ENCODE measurements at places on chromosomes 2 and 18.

DNA sequence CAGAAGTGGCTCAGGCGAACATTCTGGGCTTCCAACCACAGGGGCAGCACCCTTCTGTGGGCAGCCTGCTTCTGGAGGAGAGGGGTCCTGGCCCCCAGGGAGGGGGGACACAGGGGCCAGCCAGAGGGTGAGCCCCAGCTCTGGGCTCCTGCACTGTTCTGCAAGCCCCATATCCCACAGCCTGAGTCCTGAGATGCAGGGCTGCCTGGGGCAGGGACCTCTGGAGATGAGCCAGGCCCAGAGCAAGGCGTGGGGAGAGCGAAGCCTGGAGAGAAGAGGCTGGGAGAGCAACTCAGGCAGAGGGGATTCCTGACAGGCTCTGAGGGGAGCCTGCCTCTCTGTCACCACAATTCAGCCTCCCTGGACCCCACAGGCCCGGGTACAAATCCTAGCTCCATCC is 13.5 kb upstream of the PRSS56 start:
- DNase-seq, result no peak

GRCh38 chr2:151192681-151193080 is 69.0 kb downstream of the RBM43 start:
- no peak for DNase-seq

GRCh38 chr2:112805542-112805941 is 21.2 kb upstream of the IL1A start:
- no peak for DNase-seq

DNA sequence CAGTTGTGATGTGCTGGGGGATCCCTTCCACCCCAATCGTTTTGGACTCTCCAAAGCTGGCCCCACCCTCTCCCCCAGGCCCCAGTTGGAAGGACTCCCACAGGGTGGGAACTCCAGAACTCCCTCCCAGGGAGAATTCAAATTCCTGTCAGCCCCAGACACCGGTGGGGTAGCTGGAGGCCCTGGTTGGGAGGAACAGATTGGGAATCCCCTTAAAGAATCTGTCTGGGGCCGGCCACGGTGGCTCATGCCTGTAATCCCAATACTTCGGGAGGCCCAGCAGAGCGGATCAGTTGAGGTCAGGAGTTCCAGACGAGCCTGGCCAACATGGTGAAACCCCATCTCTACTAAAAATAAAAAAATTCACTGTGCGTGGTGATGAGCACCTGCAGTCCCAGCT is 155.5 kb downstream of the ANKRD36C start:
- DNase-seq, result no peak

- DNase-seq, result no peak
Measured at GRCh38 chr18:59554796-59555335, 142.4 kb downstream of the CCBE1 start.

DNA sequence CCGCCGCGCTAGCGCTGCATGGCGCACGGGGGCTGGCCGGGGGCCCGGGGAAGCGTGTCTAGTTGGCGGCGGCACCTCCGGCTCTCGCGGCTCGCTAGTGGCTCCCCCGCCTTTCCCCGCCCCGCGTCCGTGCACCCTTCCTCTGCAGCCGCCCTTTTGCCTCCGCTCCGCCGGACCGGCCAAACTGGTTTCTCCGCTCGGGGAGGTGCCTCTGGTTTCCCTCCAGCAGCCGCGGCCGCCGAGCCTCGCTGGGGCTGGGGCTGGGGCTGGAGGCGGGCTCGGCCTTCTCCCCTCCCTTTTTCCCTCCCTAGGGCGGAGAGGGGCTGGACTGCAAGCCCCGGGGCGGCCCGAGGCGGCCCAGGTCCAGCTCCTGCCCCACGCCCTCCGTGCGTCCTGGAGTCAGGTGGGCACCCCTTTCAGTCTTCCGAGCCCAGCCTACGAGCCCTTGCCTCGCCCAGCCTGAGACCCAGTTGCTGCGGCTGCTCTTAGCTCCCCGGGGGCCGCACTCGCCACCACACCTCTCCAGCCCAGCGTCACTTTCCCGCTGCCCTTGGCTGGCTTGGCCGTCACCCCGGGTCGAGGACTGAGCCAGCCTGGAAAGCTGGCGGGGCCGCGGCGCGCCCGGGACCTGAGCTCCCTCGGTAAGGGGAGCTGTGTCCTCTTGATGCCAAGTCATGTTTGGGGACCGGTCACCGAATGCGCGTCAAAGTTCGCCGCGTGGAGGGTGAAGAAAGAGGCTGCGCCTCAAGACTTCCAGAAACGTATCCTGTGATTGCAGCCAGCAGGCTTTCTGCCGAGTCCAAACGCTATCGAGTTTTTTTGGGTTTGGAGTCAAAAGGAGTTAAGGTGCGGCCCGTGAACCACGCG is at the start of gene ATP8B1:
Gene ATP8B1, minus strand, starts transcription at position 213 of the 867 bp plus-strand sequence. CDS start 71,508 bp downstream, outside the sequence.
- DNase-seq, result no peak

DNA sequence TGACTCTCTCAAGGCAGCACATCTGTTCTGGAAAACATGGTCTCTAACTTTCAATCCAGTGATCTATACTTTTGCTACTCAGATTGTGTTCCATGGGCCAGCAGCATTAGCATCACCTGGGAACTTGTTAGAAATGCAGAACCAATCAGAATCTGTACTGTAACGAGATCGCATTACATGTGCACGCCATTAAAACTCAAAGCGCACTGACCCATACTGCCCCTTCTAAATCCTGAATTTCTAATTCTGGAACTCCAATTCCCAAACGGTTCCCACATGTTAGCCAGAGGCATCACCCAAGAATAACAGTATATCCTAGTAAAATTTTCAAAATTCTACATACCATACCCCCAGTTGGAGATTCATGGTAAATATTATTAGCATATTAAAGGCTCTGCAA is 10.5 kb upstream of the DCTN1 start:
- no peak for DNase-seq

- no peak for DNase-seq
Measured at GRCh38 chr2:187875261-187876141, 321.3 kb upstream of the TFPI start.

DNA sequence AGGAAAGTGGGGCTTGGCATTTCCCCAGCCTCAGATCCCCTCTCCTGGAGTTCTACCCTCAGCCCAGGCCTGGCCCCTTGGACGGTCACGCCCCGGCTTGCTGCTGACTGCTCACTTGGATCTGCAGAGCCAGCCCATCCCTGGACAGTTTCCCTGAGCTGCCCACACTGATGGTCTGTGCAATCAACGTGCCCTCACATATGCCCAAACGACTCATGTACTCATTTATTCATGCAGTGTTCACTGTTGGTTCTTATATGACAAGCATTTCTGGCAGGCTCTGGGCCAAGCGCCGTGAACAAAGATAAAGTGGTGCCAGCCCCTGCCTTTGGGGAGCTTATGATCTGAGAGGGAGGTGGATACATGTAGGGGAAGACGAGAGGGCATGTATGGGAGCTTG is 20.3 kb upstream of the GLI2 start:
- no peak for DNase-seq

- DNase-seq, result no peak
Measured at GRCh38 chr18:44837482-44838180, 156.9 kb downstream of the SETBP1 start.

GRCh38 chr2:177291701-177292100 is 27.2 kb upstream of the NFE2L2 start:
- DNase-seq, result no peak

DNA sequence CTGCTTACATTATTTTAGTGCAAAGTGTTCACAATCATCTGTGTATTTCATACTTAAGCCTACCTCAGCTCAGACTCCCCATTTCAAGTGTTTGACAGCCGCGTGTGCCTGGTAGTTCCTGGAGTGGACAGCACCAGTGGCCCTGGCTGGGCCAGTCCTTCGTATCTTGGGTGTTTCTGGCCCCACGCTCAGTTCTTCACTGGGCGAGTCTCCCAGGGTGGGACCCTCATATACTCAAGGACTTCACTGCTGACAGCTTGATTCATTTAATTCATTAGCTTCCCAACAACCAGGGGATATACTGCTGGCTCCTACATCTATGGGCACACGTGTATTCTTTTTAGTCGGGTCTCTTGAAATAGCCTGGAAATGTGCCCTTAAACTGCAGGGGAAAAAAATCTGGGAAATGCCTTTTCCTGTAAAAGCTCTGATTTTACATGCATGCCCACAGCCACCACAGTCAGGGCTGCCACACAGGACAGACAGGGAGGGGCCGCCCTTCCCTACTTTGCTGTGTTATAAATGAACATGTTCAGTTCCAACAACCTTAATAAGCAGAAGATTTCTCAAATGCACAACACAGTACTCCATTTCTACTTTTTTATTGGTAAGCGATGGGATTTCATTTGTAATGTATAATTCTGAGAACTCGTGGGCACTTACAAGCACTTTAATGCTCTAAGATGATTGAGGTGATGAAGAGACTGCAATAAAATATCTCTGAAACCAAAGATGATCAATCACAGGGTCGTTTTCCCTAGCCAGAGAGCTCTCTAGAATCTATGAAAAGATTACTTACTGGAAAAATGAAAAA is 205.5 kb upstream of the REV1 start:
- DNase-seq, result no peak

GRCh38 chr2:95265182-95265581 is 9.1 kb upstream of the PROM2 start:
- no peak for DNase-seq

DNA sequence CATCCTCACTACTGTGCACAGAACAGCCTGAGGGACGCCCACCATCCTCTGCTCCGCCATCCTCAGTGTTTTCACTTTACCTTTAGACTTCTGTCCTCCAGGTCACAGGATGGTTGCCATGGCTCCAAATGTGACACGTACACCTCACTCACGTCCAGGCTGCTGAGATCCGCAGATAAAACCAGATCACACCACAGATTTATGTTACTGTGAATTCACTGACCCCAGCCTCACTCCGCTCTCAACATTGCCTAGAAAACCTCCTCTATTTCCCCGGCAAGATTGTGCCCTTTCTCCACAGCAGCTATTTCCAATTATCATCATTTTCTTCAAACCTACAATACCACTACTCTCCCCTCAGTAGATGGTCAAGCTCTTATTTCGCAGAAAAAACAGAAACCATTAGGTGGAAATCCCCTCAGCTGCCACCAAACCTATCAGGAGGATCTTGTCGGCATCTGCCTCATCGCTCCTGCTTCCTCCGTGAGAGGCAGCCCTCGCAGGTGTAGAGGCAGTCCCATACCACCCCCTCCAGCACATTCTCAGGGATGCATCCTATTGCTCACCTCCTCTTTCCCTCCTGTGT is 49.8 kb upstream of the SLC1A4 start:
- no peak for DNase-seq

GRCh38 chr2:186569897-186570296 is 20.0 kb upstream of the ITGAV start:
- no peak for DNase-seq

DNA sequence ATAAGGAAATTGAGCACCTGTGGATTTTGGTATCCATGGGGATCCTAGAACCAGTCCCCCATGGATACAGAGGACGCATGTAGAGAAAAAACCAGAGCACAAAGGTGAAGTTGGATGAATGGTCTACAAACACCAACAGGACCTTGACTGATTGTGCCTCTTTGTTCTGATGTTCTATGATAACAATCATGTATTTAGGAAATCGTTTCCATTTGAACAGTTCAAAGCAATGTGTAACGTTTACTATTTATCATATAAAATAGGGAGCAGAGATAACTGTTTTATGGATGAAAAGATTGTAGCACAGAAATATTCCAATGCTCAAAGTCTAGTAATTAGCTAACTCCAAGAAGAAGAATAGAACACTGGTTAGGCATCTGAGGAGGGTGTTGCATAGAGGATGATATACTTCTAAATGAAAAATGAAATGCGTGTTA is 116.3 kb upstream of the FN1 start:
- DNase-seq, result no peak

DNA sequence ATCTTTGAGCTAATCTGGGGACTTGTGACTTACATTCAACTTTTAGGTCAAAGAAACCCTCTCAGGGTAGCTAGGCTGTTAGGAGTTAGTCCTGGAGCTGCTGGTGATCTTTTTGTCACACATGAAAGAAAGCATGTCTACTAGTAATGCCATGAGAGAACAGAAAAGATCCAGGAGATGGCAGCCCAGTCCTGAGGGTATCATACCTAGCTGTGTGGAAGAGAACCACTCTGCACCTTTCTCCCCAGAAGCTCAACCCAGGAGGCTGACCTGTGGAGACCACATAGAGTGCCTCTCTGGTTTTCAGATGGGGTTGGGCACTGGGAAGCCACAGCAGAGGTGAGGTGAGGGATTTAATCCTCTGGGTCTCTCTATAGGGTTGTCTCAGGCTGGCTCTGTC is 460.2 kb upstream of the UBE2E3 start:
- DNase-seq, result no peak

DNA sequence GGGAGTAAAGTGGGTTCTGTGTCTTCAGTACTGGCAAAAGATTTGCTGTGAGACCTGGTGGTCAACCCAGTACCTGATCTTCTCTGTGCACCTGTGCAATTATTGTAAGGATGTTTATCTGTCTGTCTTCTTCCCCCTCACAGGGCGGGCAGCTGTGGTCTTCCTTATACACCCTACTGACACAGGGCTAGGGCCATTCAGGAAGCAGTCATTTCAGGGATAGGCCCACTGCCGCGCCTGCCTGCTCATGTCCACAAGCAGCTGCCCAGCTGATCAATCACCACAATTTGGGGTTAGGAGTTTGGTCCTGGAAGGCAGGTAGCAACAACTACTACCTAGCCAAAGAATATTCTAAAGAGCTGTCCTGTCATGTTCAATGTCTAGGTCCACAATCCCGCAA is 1.2 kb upstream of the CNNM4 start:
- no peak for DNase-seq

DNA sequence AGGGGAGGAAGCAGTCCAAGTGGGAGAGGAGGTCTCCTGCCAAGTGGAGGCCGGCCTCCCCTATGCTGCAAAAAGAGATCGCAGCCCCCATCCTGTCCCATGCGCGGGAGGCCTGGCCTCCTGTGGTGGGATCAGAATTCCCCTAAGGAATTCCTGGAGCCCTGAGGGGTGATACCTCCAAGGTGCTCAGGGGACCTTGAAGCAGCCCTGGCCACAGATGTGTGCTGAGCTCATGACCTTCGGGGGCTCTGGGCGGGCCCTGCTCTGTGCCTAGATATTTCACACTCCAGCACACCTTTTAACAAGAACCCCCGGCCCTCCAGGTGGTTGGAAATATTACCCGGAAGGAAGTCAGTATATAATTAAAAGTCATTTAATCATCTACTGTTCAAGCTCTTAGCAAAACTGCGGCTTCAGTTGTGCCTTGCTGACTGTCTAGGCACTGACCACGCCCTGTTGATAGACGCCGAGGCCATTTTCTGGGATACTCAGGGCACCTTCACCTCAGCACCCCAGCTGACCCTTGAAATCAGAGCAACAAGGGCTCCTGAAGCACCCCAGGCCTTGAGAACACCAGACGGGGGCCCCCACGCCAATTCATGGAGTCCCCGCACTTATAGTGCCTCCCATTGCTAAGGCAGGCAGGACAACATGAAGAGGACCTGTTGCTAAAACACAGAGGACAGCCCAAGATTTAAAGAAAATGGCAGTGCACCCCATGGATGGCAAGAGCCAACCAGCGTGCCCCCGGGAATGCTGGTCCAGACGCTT is 119.1 kb downstream of the NDUFA10 start:
- DNase-seq, result no peak

- DNase-seq, result no peak
Measured at GRCh38 chr2:197994751-197995150, 190.4 kb downstream of the PLCL1 start.

All from stimulated activated CD4-positive, alpha-beta T cell treated with anti-CD3 and anti-CD28 coated beads, Interleukin-1b, Interleukin-23, amount 100 ng/mL, for 1 hour (primary cell).